ENCODE measurements at places on chromosomes 7 and 10. TPM values are rescaled to one million over a fixed set of nuclear protein-coding genes. Genes with fewer than 3 reads are reported as not detected.

DNA sequence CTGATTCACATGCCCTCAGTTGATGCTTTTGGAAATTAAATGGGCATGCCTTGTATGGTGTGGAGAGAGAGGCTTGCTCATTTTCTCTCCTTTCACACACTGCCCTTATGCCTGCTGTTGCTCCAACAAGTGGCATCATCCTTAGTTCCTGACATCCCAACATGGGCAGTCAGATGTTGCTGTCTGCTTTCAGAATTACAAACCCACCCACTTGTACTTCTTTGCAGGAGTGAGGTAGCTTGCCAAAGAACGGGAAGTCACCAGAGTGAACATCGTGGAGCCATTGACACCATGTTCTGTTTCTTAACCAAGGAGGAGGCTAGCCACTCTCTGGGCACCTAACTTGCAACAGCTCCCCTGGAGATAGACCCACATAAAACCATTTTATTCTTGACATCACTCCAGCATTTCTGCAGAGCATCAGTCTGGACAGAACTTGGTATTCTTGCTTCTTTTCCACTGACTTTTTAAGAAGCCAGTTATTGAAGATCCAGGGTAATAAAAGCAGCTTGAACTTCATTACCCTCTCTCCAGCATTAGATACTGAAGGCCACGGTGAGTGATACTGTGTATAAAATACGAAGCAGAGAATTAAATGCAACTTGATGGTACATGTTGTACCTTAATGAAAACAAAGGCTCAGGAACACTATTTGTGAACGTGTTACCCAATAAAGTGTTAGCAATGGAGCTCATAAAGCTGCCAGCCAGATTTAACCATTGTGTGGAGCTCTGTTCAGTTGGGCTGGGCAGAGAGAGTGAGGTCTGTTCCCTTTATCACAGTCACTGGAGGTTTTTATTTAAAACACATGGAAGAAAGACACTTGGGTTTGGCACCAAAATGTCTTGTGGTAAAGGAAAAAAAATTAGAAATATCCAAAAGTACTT, 195.8 kb upstream of the HABP2 start:
- no peak for ATAC-seq

- no peak for ATAC-seq
Observed at GRCh38 chr7:84336303-84336702, 141.7 kb upstream of the SEMA3A start.

DNA sequence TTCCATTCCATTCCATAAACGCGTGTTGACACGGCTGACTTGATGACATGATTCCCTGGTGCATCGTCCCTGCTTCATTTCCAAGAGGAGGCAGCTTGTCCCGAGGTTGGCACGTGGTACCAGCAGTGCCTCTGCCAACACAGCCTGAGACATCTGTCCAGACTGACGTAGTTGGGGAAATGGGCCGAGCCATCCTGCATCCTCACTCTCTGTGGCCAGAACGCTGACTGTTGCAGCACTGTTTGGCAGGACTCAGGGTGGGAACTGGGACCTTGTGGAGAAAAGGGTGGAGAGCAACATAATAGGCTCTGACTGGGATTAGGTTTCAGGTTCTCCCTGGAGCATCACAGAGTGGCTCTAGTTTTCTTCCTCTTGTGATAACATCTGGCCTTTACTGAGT, 118.6 kb upstream of the BTBD16 start:
- ATAC-seq, result peak; percentile 14

GRCh38 chr7:22481726-22482125, 18.3 kb downstream of the STEAP1B start:
- peak; percentile 71 for ATAC-seq

GRCh38 chr10:93406364-93407145, 75.6 kb downstream of the MYOF start:
- ATAC-seq, result peak; percentile 51

- no peak for ATAC-seq
Observed at GRCh38 chr7:15464667-15465121, 97.1 kb downstream of the AGMO start.

DNA sequence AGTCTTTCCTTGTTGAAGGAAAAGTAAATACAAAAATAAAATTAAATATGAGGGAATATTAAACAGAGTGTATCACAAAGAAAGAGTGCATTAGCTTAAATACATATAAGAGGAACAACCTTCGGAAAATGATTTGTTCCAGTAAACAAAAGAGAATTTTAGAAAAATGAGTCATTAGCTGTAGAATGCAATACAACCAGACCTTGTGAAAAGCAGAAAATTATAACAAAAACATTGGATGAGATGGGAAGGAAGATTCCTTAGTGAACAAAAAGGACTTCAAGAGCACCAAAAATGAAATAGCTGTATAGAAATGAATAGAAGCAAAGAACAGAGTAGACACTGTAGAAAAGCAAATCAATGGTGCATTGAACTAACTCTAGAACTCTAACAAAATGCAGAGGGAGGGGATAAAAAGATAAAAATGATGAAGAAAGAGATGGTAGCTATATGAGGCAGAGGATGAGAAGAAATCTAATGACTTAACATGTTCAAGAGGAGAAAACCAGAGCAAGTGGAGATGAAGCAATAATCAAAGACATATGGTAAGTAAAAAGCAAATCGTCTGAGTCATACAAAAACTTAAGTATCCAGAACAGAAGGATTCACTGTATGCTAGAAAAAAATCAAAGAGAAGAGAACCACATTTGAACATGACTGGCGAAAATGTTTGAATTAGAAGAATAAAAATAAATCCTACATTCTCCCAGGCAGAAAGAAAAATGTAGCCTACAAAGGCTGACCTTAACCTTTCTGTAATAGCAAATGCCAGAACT, 190.5 kb downstream of the TMEM26 start:
- ATAC-seq, result no peak

- ATAC-seq, result peak; percentile 43
Observed at GRCh38 chr10:31134311-31134952, 102.8 kb upstream of the ZNF438 start.

GRCh38 chr7:151322906-151323305, 18.7 kb upstream of the NUB1 start:
- ATAC-seq, result no peak

DNA sequence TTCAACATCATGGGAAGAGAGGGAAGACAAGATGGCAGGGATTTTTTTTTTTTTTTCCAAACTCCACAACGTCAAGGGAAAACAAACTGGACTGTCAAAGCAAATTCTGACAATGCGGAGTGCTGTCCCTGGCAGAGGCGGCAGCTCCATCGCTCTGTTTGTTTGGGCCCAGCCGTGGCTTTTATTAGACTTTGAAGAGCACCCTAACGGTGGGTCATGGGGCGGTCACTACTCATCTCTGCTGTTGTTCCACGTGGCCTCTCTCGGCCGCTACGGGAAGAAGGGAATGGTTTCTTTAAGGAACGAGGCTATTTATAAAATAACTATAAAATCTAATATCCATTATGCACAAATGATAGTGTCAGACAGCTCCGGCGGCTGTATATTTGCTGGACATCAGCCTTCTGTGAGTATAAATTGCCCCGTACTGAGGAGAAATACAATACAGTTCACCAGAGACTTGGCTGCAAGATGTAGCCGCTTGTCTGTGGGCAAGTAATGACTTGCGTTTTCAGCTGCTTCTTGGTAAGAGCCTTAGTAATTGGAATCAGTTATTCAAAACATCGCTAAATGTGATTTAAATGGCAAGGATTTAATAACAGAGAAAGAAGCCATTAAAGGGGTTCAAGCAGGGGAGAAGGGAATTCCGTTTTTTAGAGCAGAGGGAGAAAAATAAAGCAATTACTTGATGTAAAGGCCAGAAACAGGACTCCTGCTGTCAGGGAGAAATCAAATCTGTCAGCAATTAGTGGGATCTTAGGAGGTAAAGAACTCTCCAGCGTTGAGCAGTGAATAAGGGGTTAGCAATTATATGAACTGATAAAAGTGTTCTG, 61.7 kb upstream of the RAB11FIP2 start:
- no peak for ATAC-seq

DNA sequence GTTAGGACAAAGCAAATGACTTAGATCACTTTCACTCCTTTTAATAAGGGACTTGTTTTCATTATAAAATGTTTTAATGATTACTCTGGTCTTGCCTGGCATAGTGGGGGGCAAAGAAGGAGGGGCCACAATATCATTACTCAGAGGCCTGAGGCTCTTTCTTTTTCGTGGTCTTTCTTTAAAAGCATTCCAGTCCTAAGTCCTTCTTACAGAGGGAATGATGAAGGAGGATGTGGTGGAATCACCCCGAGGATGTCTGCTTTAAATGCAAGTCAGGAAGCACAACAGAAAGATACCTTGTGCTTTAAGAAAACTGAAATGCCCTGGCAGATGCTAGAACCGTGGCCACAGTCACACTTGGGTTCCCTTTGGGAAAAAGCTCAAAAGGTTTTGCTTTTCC, 379.1 kb downstream of the INHBA start:
- ATAC-seq, result no peak

DNA sequence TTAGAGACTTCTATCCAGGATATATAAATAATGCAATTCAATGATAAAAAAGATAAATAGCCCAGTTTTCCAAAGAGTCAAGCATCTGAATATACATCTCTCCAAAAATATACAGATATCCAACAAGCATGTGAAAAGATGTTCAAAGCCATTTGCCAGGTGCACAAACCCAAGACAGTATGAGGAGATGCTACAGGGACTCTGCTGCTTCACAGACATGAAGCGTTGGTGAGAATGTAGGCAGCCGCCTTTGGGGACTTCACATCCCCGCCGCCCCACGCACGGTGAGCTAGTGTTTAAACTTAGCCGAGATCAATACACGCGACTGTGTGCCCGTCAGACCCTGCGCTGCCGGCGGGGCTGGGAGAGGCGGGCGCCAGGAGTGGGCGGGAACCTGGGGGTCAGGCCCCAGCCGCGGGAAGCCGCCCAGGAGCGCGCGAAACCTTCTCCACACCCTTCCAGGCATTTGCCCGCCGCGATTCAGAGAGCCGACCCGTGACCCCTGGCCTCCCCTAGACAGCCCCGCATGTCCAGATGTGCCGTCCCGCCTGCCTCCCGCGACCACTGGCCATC, 927 bp upstream of the ALOX5 start:
- peak; percentile 27 for ATAC-seq

GRCh38 chr7:37570145-37570544, 113.4 kb upstream of the GPR141 start:
- ATAC-seq, result no peak

- ATAC-seq, result no peak
Observed at GRCh38 chr10:129755621-129756020, 208.5 kb downstream of the EBF3 start.

DNA sequence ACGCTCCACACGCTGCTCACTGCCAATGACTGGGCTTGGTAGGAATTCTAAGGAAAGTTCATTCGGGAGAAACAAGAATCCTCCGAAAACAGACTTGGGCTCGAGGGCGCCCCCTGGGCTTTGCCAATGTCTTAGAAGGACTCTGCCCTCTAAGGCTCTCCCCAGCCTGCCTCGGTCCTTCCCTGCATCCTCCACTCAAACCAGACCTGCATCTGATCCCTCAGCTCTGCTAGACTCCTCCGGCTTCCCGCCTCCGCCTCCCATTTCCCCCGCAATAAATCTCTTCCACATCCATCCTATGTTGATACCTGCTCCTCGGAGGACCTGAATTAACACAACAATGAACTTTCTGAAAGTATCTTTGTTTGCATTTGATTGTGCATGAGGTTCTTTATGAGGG, 177.6 kb downstream of the PLPP4 start:
- no peak for ATAC-seq

- peak; percentile 88 for ATAC-seq
Observed at GRCh38 chr10:72292223-72292691, 18.5 kb downstream of the DDIT4 start.

DNA sequence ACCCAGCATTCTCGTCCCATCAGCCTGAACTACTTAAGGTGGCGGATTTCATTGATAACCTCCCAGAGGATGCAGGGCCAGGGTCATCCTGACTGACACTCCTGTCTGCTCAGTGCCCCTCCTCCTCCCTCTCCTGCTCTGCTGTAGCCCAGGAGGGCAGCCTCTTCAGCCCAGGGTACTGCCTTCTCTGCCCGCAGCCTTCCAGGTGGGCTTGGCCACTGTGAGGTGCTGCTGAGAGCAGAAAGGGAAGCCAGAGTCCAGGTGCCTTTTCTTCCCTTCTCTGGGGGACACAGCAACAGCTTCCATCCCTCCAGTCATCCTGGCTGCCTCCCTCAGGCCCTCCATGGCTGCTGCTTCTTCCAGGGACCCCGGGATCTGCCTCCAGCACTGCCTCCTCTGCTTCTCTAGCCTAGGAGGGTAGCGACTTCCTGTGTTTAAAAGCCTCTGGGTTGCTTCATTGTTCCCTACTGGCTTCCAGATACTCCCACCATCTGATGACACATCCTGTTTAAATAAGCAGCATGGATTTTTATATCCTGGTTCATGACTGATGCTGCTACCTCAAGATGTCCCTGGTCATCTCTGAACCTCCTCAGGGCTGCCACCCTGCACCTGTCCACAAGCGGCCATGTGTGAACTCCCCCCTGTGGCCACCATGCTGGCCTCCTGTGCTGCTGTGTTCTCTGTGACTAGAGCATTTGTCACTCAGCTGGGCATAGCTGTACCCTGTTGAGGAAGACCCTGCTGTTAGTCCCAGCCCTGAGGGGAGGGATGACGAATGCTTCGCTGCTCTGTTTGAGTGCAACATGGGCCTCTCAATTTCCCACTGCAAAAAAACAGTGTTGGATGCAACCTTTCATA, 55.8 kb downstream of the AKR1C4 start:
- ATAC-seq, result peak; percentile 73

- ATAC-seq, result no peak
Observed at GRCh38 chr7:136079478-136079892, 102.3 kb upstream of the MTPN start.

Gene CPA2
- not detected for total RNA-seq

Gene SFTPA2
- total RNA-seq, result 0.32 TPM

Gene ELMO1
- 4.0 TPM for total RNA-seq

Gene NRAP
- 0.12 TPM for total RNA-seq

Gene MUC3A
- 0.16 TPM for total RNA-seq

Gene VGF
- not detected for total RNA-seq

Gene TAS2R5
- total RNA-seq, result 1.0 TPM

Gene PPP1R3A
- not detected for total RNA-seq

Gene ADCYAP1R1
- 0.12 TPM for total RNA-seq

Gene SLC16A12
- total RNA-seq, result 0.08 TPM

Gene MEIG1
- not detected for total RNA-seq

Data from esophagus mucosa (tissue), 1 donor.